Kidney epithelial cell (primary cell): ENCODE measurements at places on chromosomes 1 and 21.

DNA sequence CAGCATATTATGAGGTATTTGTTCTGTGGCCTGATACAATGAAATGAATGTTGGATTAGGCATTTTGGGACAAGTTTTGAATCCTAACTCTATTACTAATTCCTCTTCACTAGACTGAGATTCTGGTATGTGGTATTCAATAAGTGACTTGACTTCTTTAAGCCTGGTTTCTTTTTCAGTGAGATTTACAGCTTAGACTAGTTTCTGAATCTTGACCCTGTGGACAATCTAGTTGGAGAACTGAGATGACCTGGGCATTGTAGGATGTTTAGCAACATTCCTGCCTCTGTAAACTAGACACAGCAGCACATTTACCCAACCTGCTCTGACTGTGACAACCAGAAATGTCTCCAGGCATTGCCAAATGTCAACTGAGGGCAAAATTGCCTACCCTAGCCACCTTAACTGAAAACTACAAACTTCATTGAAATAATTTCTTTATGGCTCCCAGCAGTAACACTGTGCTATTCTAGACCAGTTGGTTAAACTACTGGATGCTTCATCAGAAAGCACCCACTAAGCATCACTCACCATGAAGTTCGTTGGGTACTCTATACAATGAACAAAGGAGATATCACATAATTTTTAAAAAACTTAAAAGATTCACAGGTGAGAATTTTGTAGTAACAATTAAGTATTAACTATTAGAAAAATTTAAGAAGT lies 16.8 kb downstream of the PTPRC start:
- no peak for DNase-seq

DNA sequence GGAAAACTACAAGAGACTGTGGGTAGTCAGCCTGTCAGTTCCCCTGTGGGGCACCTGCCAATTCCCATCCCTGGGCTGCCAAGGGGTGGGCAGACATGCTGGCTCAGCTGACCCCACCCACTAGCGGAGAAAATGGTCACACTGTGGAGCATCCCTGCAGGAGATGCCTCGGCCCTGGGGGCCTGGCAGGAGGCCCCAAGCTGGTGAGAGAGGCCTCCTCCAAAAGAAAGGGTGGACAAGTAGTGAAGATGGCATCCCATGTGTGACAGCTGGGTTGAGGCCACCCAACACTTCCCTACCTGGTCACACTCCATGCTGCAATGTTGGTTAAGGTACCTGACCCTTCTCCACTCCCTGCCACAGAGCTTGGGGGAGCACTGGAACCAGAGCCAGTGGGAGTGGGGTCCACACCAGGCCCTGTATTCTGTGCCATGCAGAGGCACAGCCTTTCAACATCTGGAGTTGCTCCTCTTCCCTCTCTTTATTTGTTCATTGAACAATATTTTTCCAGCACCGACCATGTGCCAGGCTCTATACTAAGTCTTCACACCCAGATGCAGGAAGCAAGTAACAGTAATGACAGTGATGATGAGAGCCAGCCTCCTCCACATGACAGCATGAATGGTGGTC lies 59.5 kb downstream of the KLHDC7A start:
- DNase-seq: no peak

GRCh38 chr1:3217181-3217641 lies 148.2 kb downstream of the PRDM16 start:
- no peak for DNase-seq

DNA sequence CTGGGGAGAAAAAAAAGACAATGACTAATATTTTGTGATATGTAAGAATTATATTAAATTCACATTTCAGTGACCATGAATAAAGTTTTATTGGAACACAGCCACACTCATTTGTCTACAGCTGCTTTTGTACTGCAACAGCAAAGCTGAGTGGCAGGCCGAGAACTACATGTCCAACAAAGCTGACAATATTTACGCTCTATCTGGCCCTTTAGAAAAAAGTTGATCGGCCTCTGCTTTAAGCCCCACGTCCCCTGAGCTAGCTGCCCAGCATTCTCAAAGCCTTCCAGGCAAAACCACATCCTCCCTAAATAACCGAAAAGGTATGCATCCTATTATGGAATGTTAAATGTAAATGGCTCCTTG lies 8.6 kb downstream of the SLC2A1 start:
- DNase-seq: peak; percentile 41

DNA sequence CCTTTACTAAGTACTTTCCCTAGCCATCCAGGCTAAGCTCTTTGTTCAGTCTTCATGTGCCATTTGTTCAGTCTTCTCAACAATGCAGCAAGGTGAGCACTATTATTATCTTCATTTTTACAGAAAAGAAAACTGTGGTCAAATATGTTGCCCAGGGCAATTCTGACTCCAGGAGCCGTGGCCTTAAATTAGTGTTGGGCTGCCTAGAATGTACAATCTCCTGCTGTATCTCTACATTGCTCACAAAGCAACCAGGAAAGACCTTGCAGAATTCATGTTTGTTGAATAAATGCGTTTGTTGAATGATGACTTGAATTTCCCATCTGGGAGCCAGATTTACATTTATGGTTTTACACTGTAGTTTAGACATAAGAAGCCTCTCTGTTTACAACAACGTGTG lies 14.2 kb downstream of the CD101 start:
- DNase-seq: no peak

- no peak for DNase-seq
These were observed 45.5 kb upstream of the ATP5PO start for GRCh38 chr21:33961061-33961460.

DNA sequence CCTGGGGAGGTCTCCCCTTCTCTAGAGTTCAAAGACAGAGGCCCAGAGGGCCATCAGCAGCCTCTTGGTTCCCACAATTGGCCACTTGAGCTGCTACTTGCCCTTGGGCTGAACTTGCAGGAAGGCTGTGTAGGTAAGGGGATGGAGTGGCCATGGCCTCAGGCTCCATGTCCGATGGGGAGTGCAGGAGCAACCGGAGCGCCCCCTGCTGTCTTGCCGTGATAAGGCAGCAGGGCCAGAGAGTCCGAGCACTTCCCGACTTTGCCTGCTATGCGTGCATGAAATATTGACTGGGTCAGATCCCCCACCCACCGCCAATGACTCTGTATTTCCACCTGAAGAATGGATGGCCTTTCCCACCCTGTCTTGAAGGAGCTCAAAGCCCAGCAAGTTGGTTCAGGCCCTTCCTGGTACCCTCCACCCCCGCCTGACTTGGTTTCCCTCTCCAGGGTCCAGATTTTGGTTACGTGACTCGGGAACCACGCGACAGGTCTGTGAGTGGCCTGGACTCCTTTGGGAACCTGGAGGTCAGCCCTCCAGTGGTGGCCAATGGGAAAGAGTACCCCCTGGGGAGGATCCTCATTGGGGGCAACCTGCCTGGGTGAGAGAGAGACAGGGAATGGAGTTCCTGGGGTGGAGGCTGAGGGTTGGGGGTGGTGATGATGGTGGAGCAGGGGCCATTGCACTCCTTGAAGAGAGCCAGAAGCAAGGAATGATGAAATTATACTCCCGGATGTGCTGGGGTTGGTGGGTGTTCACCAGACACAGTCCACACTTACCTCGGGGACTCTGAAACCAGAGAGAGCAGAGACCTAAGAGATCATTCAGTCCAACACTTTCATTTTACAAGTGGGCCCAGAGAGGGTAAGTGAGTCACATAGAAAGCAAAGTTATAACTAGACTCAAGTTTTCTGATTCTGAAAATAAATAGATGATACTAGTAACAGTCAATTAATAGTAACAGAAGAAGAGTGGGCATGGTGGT lies 25.6 kb downstream of the PADI3 start:
- DNase-seq: no peak
